ENCODE measurements at places on chromosomes 12 and 14.

DNA sequence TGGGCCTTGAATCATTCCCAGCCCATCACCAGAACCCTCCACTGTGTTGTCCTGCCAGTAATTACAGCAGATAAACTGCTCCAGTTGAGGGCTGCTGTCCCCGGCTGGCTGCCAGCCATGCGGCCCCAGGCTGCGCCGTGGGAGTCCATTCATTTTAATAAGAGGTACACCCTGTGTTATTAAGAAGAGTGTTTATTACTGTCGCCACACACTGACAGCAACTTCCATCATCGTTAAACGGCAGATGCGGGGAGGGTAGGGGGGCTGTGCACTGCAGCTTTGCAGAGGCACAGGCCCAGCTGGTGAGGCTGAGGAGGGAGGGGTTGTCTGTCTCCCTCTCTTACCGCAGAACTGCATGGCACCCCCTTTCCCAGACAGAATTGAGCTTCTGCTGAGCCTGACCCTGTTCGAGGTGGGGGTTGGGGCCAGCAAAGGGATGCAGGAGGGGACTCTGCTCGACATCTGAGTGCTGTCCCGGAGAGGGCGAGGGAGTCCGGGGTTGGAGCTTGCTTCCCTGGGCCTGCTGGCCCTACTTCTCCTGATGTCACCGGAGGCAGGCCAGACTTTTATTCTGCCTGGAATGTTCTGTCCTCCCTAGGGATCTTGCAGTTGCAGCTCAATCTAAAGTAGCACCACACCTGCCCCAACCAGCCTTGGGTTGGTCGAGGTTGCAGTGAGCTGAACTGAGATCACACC, 33.8 kb upstream of the GPATCH2L start:
- DNase-seq, result peak; percentile 88

GRCh38 chr12:42442311-42442759, 116.4 kb downstream of the PPHLN1 start:
- no peak for DNase-seq

GRCh38 chr14:81382517-81383225, 17.5 kb downstream of the STON2 start:
- DNase-seq, result no peak

- DNase-seq, result no peak
Observed at GRCh38 chr14:52954346-52955214, 3.7 kb upstream of the FERMT2 start.

- DNase-seq, result no peak
Observed at GRCh38 chr14:103445806-103446205, 60.6 kb downstream of the MARK3 start.

DNA sequence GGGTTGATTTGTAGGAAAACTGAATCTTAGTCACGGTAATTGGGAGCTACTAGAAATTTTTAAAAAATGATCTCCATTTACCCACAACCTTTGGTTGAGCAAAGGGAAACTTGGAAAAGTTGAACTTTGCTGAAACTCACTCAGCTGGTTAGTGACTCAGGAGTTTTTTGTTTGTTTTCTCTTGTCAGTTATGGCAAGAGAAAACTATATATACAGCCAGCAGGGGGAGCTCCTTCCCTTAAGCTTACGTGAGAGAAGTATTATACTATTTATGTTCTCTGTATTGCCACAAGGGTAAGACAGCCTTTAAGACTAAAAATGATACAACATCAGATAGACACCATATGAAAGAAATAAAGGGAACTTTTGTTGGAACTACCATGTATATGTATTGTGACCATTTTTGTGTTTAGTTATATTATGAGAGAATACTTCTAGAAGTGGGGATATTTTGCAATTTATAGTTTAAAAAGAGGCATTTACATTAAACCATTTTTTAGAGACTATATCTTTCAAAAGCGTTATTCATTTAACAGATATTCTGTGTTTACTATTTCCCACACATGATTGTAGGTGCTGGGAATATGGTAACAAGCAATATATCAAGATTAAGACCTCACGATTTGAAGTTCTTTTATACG, 28.1 kb upstream of the TBC1D30 start:
- peak; percentile 71 for DNase-seq

DNA sequence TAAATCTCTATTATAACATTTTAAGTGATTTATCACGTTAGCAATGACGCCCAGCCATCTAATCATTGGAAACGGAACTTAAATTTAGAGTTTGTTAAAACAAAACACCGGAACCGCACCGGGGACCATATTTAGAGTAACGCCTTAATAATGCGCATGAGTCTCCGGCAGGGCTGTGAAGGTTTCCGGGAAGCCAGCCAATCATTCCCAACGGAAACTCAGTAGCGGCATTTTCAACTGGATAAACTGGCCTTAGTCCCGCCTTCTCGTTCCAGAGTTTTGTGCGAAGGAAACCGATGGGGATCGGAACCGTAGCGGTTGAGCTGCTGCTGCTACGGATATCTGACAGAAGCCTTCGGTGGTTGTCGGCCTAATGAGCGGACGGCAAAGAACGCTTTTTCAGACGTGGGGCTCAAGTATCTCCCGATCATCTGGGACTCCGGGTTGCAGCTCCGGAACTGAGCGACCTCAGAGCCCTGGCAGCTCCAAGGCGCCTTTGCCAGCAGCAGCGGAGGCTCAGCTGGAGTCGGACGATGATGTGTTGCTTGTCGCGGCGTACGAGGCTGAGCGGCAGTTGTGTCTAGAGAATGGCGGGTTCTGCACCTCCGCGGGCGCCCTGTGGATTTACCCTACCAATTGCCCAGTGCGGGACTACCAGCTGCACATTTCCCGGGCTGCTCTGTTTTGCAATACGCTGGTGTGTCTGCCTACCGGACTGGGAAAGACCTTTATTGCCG, at the start of gene FANCM:
FANCM (plus strand) TSS at position 272 of the 737 bp plus-strand sequence; CDS start at position 374, 102 bp downstream.
- peak; percentile 100 for DNase-seq

- DNase-seq, result no peak
Observed at GRCh38 chr12:110693731-110694130, 4.8 kb upstream of the HVCN1 start.

- no peak for DNase-seq
Observed at GRCh38 chr12:121576851-121577391, 3.9 kb downstream of the KDM2B start.

DNA sequence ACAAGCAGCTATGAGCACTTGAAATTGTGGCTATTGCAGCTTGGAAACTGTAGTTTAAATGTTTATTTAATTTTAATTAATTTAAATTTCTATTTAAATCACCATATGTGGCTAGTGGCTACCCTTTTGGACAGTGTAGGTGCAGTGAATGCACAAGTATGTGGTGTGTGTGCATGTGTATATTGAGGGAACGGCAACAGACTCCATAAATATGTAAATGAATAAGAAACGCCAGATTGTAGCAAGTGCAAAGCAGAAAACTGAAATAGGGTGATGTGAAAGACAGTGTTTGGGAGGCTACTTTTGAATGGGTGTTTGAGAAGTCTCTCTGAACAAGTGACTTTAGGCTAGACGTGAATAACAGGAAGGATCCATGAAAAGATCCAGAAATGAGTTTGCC, 32.7 kb upstream of the CCDC196 start:
- DNase-seq, result no peak

DNA sequence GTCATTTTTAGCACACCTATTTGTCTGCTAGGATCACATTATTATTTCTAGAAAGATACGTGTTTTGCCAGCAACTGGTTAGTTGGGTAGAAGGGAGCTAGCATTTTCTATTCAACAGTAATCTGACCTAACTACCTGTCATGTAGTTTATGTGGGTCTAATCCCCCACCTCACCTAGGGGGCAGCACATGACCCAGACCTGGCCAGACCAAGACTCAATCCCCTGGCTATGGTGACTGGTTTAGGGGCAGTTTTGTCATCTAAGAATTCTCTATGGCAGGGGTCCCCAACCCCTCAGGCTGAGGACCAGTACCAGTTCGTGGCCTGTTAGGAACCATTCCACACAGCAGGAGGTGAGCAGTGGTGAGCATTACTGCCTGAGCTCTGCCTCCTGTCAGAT, 29.5 kb upstream of the EVL start:
- DNase-seq, result no peak

DNA sequence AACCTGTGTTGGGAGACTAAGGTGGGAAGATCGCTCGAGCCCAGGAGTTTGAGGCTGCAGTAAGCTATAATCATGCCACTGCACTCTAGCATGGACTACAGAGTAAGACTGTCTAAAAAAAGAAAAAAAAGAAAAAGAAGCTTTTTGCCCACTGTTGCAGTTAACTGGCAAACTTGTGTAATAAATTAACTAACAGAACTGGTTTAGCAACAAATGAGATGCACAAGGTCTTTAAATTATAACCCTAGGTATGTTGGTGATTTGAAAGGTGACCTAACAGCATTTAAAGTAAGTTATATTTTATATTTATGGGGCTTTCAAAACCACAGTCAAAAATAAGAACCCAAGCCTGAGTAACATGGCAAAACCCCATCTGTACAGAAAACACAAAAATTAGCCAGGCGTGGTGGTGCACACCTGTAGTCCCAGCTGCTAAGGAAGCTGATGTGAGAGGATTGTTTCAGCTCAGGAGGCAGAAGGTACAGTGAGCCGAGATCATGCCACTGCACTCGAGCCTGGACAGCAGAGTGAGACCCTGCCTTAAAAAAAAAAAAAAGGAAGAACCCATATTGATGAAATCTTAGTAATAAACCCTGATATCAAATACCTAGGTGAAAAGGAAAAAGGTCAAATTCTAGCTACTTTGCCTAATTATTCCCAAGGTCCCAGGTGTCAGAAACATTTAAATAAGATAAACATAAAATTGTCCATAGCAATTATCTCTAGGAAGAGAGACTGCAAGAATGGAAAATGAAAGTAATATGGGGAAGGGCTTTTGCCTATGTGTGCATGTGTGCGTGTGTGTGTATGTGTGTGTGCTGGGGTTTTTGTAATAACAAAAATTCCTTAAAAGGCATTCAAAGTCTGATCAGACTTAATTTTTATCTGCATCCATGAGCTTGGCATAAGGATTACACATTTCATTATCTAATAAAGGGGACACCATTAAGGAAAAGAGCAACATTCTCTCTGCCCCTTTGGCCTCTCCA, 15.4 kb downstream of the SYNE2 start:
- no peak for DNase-seq

GRCh38 chr12:58774731-58775130, 145.6 kb downstream of the LRIG3 start:
- no peak for DNase-seq

- no peak for DNase-seq
Observed at GRCh38 chr12:19614601-19615383, 175.5 kb downstream of the AEBP2 start.

DNA sequence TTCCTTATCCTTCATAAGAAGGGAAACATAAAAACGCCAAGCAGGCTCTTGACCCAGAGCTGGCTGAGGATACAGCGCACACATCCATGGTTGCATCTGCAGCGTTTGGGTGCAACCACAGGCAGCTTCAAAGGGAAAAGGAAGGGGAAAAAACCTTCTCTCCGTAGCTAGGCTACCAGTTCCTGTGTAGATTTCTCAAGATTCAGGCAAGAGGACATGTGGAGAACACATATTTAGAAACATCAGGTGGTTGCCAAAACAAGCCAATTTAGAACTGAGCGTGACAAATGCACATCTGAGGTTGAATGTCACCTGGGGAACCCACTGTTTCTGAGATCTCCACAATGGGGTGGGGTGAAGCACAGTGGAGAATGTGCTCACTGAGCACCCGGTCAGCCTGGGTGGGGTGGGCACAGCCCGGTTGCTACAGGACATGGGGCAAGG, 78.3 kb upstream of the BDKRB2 start:
- no peak for DNase-seq

GRCh38 chr14:70917633-70918032, 10.4 kb downstream of the PCNX1 start:
- no peak for DNase-seq

GRCh38 chr12:121947981-121948380, 29.6 kb downstream of the CFAP251 start:
- no peak for DNase-seq

DNA sequence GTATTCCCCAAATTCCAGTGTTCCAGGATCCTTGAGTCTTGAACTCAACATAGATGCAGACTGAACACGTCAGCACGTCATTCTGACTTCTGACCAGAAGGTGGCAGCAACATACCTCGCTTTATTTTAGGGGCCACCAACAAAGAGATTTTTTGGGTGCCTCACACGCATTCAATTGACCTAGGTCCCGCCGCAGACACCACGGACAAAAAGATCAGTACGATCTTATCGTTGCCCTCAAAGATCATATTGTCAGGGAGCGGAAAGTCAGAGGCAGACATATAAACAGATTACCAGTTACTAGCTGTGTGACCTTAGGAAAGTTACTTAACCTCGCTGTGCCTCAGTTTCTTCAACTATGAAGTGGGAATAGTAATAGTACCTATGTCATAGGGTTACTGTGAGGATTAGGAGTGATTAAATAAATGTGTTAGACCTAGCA, 6.5 kb upstream of the PRPH start:
- DNase-seq, result no peak

DNA sequence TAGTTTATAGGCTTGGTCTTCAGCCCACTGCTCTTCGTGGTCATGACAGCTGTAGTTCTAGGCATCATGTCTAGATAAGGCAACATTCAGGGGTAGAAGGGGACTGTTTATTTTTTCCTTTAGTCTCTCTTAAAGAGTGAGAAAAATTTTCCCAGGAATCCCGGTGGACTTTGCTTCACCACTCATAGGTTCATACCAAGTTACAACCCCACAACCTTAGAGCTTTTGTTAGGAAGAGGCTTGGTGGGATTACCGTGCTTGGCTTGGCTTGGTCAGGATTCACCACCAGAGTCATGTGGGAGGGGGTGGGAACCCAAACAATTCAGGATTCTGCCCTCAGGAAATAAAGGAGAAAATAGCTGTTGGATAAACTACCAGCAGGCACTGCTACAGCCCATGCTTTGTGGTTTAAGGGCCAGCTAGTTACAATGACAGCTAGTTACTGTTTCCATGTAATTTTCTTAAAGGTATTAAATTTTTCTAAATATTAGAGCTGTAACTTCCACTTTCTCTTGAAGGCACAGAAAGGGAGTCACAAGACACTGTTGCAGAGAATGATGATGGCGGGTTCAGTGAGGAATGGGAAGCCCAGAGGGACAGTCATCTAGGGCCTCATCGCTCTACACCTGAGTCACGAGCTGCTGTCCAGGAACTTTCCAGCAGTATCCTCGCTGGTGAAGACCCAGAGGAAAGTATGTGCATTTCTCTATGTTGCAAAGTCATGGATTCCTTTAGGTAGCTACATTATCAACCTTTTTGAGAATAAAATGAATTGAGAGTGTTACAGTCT, 25.9 kb upstream of the PAPLN start:
- DNase-seq, result no peak

- peak; percentile 97 for DNase-seq
Observed at GRCh38 chr14:74140374-74140850, 55.7 kb downstream of the LIN52 start.

- peak; percentile 14 for DNase-seq
Observed at GRCh38 chr14:58428118-58428683, 682 bp downstream of the KIAA0586 start.
